ENCODE measurements at places on chromosomes 12 and 14.

GRCh38 chr12:104520242-104520900 is 63.6 kb downstream of the CHST11 start:
- no peaks in the 10 kb centered on the region for H3K27me3 ChIP-seq
- no peak for DNase-seq
- peaks cover 6% of the 10 kb centered on the region for H3K36me3 ChIP-seq
- H3K4me3 ChIP-seq = no peak overlapping the region

DNA sequence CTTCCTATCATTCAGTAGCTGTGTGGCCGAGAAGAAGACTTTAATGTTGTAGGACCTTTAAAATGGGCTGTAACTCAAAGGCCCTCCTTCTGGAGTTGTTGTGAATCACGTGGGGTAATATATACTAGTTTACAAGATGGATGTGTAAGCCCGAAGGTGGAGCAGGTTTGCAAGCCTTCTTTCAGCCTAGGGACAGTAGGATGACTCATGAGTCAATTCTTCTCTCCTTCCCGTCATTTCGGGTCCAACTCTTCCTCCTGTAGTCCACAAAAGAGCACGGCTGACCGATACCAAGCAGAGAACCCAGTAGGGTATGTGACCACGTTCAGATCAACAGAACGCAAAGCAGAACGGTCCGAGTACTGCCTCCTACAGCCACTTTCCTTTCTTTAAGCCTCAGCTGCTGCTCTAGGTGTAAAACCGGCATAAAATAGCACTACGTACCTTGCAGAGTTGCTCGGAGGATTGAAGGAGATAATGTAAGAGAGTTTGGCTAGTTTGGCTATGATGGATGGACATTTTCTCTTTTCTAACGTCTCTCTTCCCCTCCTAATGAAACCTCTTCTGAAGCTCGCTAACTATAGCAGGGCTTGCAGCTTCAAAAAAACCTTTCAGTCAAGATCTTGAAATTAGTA is 1.3 kb upstream of the RASSF3 start:
- H3K4me3 ChIP-seq = peak overlapping the region; percentile 82
- no peaks in the 10 kb centered on the region for H3K27me3 ChIP-seq
- H3K36me3 ChIP-seq = peaks cover 6% of the 10 kb centered on the region
- peak; percentile 33 for DNase-seq

DNA sequence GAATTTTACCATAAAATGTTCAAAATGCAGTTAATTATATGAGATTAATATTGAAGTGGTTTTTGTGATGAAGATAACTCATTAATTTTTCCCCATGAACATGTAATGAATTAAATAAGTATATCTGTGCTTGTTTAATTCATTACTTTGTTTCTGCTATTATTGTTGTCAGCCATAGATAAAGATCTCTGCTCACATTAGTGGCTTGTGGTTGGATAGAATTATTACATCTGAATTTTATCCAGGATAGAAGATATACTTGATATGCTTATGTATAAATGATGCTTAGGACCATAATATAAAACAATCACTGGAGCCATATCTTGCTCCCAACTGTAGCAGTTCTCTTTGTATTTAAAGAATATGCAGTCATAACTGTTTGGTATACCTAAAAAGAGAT is 18.5 kb downstream of the TSPAN19 start:
- no peak overlapping the region for H3K4me3 ChIP-seq
- H3K4me1 ChIP-seq = no peaks in the 10 kb centered on the region
- peaks cover 2% of the 10 kb centered on the region for H3K27me3 ChIP-seq
- no peak for DNase-seq
- H3K27ac ChIP-seq = no peak overlapping the region
- no peaks in the 10 kb centered on the region for H3K36me3 ChIP-seq

DNA sequence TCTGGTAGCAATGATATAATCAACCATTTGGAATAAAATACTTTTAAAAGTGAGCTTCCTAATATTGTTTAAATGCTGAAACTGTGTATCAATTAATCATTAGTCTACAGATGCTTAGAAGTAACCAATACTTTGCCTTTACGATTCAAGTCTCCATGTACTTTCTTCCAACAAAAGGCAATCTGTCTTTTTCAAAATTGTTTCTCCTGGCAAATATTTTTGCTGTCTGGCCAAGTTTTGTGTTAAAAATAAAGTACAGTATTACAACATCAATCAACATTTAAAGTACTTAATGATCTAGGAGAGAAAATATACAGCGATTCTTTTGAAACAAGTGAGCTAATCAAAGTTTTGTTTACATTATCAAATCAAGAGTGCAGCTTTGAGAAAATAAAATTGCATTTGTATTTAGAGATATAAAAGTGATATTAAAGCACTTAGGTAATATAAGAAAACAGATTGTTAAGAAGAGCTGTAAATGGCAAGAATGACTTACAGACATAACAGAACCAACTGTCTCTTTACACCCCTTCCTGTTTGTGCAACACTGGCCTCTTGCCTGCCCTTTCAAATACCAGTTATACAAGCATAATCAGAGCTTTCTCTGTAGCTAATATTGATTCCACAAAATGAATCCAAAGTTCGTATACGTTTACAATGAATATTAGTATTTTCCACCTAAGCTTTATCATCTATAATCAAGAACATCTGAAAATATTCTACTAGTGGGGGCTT is 38.2 kb upstream of the FBLN5 start:
- H3K27ac ChIP-seq = no peak overlapping the region
- H3K36me3 ChIP-seq = peaks cover 38% of the 10 kb centered on the region
- H3K4me3 ChIP-seq = no peak overlapping the region

DNA sequence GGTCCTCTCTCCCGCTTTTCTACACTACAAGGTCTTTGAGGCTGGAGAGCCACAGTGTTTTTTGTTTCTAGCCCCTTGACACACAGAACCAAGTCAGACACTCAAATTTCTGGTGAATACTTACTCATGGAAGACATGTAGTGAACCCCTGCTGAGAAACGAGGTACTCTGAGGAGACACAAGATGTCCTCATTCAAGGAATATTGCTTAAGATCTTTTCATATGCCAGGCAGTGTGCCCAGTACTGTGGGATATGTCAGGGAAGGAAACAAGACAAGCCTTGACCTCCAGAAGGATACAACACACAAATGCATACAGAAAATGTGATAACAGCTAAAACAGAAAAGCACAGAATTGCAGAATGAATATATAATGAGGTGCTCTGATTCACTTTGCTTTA is 75.9 kb downstream of the TMTC1 start:
- no peak overlapping the region for H3K4me3 ChIP-seq
- no peaks in the 10 kb centered on the region for H3K4me1 ChIP-seq

GRCh38 chr14:51652168-51653078 is 713 bp downstream of the FRMD6 start:
- H3K27me3 ChIP-seq = peaks cover 35% of the 10 kb centered on the region
- H3K27ac ChIP-seq = peak overlapping the region; percentile 70
- no peaks in the 10 kb centered on the region for H3K36me3 ChIP-seq
- no peak for DNase-seq

GRCh38 chr12:71892059-71892458 is 46.6 kb upstream of the TPH2 start:
- H3K4me1 ChIP-seq = peaks cover 2% of the 10 kb centered on the region
- H3K27me3 ChIP-seq = no peaks in the 10 kb centered on the region
- H3K27ac ChIP-seq = no peak overlapping the region
- no peak for DNase-seq
- H3K36me3 ChIP-seq = peaks cover 38% of the 10 kb centered on the region

DNA sequence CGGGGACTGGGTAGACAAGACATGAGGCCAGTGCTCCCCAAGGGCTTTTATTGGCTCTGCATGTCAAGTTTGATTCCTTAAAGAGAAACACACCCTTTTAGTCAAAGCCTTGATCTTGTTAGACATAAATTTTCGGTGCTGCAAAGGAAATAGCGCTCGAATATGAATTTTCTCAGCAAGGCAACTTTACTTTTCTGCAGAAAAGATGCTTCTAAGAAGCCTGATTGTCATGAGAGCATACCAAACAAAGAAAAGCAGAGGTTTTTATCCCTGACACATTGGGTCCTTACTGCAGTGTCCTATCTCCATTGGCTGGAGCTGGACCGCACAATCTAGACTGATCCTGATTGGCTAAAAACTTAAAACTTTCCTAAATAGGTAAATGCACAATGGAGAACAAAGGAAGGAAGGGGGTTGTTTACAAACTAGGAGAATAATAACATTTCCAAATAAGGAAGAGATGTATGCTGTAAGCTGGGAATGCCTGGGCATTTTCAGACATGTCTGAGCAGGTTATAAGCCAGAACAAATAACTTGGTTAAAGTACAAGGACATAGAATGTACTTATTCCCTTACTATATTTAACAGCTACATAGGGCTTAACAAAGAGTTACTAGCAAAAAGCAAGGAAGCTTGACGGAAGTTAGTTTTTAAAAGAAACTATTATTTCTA is 17.2 kb downstream of the TXNRD1 start:
- no peak overlapping the region for H3K4me3 ChIP-seq
- peaks cover 2% of the 10 kb centered on the region for H3K27me3 ChIP-seq
- DNase-seq = no peak
- H3K27ac ChIP-seq = no peak overlapping the region
- no peaks in the 10 kb centered on the region for H3K4me1 ChIP-seq

DNA sequence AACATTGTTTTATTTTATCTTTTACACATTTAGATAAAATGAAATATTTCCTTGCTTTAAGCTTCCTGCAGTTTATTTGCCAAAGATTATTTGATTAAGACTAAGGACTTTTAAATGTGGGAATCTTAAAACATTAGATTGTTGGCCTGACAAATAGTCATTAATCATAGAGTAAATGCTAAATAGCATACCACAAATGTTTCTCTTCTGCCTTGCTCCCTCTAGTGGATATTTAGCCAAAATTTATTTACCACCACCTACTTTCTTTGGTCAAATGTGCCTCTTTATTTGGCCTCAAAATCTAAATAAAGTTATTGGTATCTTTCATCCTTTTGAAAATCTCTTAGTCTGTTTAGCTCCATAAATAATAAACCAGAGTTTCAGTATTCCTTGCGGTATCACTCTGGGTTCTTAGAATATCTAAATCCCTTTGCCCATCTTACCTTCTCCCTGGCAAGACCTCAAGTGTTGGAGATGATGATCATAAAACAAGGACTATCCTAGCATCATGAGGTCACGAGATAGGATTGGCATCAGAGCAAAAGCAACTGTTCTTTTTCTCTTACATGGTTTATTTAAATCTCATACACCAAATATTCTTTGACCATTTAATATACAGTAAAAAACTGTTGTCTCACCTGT is 150.6 kb upstream of the AEBP2 start:
- H3K27me3 ChIP-seq = no peaks in the 10 kb centered on the region
- DNase-seq = no peak
- H3K36me3 ChIP-seq = no peaks in the 10 kb centered on the region
- no peak overlapping the region for H3K4me3 ChIP-seq
- H3K4me1 ChIP-seq = no peaks in the 10 kb centered on the region
- H3K27ac ChIP-seq = no peak overlapping the region

- H3K36me3 ChIP-seq = no peaks in the 10 kb centered on the region
- H3K4me1 ChIP-seq = no peaks in the 10 kb centered on the region
- no peak overlapping the region for H3K4me3 ChIP-seq
- peaks cover 3% of the 10 kb centered on the region for H3K27me3 ChIP-seq
These were observed 483 bp upstream of the NR1H4 start for GRCh38 chr12:100473050-100473715.

DNA sequence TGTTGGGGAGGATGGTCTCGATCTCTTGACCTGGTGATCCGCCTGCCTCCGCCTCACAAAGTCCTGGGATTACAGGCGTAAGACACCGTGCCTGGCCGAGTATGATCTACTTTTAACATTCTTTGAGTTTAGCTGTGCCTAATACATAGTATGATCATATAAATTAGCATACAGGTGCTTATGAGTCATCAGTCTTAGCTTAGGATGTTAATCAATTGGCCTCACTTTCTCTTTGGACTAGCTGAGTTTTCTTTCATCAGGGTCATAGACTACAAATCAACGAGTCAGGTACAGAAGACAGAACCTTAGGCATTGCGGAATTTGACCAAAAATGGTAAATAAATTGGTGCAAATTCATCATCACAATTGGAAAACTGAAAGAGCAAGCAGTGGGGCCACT is 2.2 kb downstream of the SLC25A21 start:
- no peaks in the 10 kb centered on the region for H3K36me3 ChIP-seq
- H3K27ac ChIP-seq = no peak overlapping the region
- no peaks in the 10 kb centered on the region for H3K4me1 ChIP-seq
- no peak for DNase-seq
- H3K4me3 ChIP-seq = no peak overlapping the region
- peaks cover 29% of the 10 kb centered on the region for H3K27me3 ChIP-seq

GRCh38 chr14:51954031-51954430 is 35.3 kb upstream of the RTRAF start:
- DNase-seq = no peak
- no peaks in the 10 kb centered on the region for H3K27me3 ChIP-seq
- peaks cover 71% of the 10 kb centered on the region for H3K36me3 ChIP-seq
- H3K4me1 ChIP-seq = peaks cover 4% of the 10 kb centered on the region
- H3K27ac ChIP-seq = no peak overlapping the region

GRCh38 chr12:88310069-88310468 is 168.0 kb downstream of the TMTC3 start:
- DNase-seq = no peak
- H3K4me1 ChIP-seq = peaks cover 6% of the 10 kb centered on the region
- no peaks in the 10 kb centered on the region for H3K36me3 ChIP-seq
- no peak overlapping the region for H3K27ac ChIP-seq

DNA sequence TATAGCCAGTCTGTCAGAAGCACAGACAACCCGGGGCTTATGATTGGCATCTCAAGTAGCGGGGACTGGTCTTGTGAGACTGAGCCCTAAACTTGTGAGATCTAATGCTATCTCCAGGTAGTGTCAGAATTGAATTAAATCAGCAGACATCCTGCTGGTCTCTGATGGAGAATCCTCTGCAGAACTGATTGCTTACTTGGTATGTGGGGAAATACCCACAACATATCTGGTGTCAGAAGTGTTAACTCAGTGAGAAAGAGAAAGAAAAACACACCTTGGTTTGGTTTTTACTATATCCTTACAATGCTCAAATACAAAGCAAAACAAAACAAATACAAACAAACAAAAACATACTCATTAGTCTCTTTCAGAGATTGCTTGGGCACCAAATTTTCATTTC is 10.0 kb downstream of the SEL1L start:
- DNase-seq = no peak
- H3K4me1 ChIP-seq = peaks cover 44% of the 10 kb centered on the region
- no peak overlapping the region for H3K27ac ChIP-seq
- H3K4me3 ChIP-seq = no peak overlapping the region
- H3K36me3 ChIP-seq = peaks cover 54% of the 10 kb centered on the region
- no peaks in the 10 kb centered on the region for H3K27me3 ChIP-seq

- no peaks in the 10 kb centered on the region for H3K27me3 ChIP-seq
- no peaks in the 10 kb centered on the region for H3K4me1 ChIP-seq
- no peak for DNase-seq
- no peak overlapping the region for H3K4me3 ChIP-seq
These were observed 35.2 kb downstream of the BRMS1L start for GRCh38 chr14:35861204-35861868.

Data from activated naive CD8-positive, alpha-beta T cell treated with anti-CD3 and anti-CD28 coated beads, Interleukin-2, amount 50 U/mL, for 24 hours (primary cell).